ENCODE measurements at places on chromosomes 12 and 14.
A peak's percentile ranks its signal among the peaks of the same experiment; 100 is the strongest.

- DNase-seq, result no peak
Observed at GRCh38 chr12:82414044-82414443, 55.7 kb downstream of the METTL25 start.

GRCh38 chr14:104094709-104095425 lies 9.4 kb downstream of the ASPG start:
- DNase-seq, result peak; percentile 79

GRCh38 chr14:76811561-76811960 lies 1.1 kb downstream of the ANGEL1 start:
- DNase-seq, result no peak

GRCh38 chr14:94944636-94945258 lies 174.8 kb upstream of the GSC start:
- no peak for DNase-seq

DNA sequence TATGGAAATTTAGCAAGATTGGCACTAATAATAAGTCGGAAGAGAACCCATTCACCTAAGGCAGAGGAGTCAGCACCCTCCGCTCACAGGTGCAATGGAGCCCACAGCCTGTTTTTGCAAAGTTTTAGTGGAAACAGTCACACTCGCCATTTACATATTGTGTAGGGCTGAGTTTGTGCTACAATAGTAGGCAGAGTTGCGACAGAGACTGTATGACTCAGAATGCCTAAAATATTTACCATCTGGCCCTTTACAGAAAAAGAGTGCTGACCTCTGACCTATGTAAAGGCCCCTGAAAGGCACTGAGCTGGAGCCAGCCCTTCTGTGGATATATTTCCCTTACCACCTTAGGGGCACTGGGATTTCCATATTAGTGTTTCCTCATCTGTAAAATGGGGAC lies 79.0 kb downstream of the PRIMA1 start:
- DNase-seq, result no peak

DNA sequence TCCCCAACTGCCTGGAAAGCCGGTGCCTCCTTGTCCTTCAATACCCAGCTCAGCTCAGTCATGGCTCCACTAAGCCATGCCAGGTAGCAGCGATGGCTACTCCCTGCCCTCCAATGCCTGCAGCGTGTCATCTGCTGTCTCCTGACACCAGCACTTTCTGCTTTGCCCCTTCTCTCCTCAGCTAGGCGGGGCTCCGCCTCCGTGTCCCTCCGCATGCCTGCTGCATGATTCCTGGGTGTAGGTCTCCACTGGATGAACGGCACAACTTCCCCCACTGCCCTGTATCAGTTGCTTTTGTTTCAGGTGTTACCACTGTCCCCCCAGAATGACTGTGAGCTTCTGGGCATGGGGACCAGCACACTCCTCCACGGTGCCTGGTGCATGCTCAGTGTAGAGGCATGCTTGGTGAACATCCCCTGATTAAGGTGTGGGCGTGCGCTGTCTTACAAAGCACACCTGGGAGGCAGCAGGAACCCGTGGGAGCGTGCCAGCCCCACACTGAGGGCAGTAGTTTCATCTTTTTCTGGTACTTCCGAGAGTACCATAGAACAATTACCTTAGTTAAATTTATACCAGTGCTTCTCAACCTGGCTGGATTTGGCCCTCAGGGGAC lies 179.4 kb upstream of the PRMT8 start:
- no peak for DNase-seq

DNA sequence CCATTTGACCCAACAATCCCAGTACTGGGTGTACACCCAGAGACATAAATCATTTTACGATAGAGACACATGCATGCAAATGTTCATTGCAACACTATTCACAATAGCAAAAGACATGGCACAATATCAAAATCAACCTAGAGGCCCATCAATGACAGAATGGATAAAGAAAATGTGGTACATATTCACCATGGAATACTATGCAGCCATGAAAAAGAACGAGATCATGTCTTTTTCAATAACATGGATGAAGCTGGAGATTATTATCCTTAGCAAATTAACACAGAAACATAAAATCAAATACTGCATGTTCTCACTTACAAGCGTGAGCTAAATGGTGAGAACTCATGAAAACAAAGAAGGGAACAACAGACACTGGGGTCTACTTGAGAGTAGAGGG lies 249.1 kb downstream of the RASSF9 start:
- no peak for DNase-seq

DNA sequence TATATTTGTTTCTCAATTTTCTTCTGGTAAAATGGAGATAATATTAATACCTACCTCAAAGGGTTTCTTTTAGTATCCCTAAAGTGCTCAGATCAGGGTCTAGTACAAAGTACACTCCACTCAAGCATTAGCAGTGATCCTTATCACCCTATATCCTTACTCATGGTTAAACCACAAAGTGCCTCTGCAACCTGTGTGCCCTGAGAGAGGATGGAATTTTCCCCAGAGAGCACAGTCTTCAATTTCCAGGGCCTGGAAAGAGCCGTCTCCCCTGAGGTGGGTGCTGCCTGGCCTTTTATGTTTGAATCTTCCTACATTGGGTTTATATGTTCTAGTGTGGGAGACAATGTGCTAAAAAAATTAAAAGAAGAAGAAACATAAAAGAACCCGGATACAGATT lies 183.1 kb upstream of the FBXO33 start:
- no peak for DNase-seq

- no peak for DNase-seq
Observed at GRCh38 chr12:13687633-13688032, 293.8 kb downstream of the GRIN2B start.

DNA sequence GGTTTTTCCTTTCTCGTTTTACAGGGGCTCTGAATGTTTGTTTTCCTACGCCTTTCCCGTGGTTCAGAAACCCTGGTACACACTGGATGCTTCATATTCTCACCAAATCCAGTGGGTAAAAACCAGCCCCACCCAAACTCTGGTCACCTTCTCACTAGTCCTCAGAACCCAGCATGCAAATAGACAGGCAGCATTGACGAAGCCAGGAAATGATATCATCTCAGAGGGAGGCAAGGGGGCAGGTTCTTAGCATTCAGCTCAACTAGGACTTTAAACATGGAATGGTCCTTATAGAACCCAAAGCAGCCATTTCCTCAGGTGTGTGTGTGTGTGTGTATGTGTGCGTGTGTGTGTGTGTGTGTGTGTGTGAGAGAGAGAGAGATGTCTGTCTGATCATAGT lies 142.0 kb downstream of the KCNK10 start:
- DNase-seq, result no peak

DNA sequence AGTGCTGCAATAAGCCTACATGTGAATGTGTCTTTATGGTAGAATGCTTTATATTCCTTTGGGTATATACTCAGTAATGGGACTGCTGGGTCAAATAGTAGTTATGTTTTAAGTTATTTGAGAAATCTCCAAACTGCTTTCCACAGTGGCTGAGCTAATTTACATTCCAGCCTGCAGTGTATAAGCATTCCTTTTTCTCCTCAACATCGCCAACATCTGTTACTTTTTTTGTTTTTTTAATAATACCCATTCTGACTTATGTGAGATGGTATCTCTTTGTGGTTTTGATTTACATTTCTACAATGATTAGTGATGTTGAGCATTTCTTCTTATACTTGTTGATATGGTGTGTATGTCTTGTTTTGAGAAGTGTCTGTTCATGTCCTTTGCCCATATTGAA lies 1186.2 kb downstream of the BCL11B start:
- DNase-seq, result no peak

- no peak for DNase-seq
Observed at GRCh38 chr14:47483449-47483848, 192.0 kb downstream of the MDGA2 start.

DNA sequence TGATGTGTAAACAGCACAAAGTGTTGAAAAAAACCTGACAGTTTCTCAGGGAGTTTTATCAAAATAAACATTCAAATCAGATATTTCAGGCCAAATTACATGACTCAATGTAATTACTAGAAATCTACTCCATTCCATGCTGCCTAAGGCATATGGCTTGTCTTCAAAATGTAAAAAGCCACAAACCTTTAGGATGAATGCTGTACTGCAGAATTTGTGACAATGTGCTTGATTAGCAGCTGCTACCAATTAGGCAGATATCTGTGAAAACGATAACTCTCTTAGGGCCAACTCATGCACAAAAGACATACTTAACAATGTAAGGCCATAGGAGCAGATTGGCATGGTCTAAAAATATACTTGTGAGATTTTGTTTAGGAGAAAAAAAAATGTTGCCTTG lies 267.0 kb downstream of the DACT1 start:
- no peak for DNase-seq

DNA sequence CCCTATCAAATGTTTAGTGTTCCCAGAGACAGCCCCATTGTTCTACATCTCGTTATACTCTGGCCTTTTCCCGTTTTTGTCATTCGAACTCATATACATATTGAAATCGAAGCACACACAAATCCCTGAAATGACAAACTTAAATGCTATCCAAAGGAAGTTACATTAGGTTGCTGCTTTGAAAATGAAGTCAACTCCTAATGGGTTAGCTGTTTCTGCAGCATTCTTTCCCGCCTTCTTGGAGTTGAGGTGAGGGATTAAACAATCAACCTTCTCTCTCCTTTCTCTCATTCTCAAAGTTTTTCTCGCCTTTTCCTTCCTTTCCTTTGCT lies 642 bp upstream of the PHC1 start:
- DNase-seq, result no peak

- DNase-seq, result no peak
Observed at GRCh38 chr14:34489324-34489723, 27.3 kb upstream of the SPTSSA start.

GRCh38 chr12:20946732-20947131 lies 136.2 kb downstream of the SLCO1B3 start:
- DNase-seq, result no peak

- no peak for DNase-seq
Observed at GRCh38 chr12:47270782-47271664, 191.3 kb upstream of the AMIGO2 start.

- no peak for DNase-seq
Observed at GRCh38 chr12:86712425-86712843, 456.2 kb upstream of the MGAT4C start.

Measured in stimulated activated CD4-positive, alpha-beta T cell treated with anti-CD3 and anti-CD28 coated beads, Interleukin-4, amount 100 ng/mL, for 1 hour (primary cell).